ENCODE measurements at places on chromosomes 5 and 9. TPM values are rescaled to one million over a fixed set of nuclear protein-coding genes. Genes with fewer than 3 reads are reported as not detected.

- DNase-seq, result no peak
Measured at GRCh38 chr9:114388764-114389375, 1.1 kb upstream of the AKNA start.

GRCh38 chr9:114465906-114466900, 39.1 kb downstream of the WHRN start:
- no peak for DNase-seq

GRCh38 chr5:114238771-114239313, 123.0 kb upstream of the KCNN2 start:
- no peak for DNase-seq

DNA sequence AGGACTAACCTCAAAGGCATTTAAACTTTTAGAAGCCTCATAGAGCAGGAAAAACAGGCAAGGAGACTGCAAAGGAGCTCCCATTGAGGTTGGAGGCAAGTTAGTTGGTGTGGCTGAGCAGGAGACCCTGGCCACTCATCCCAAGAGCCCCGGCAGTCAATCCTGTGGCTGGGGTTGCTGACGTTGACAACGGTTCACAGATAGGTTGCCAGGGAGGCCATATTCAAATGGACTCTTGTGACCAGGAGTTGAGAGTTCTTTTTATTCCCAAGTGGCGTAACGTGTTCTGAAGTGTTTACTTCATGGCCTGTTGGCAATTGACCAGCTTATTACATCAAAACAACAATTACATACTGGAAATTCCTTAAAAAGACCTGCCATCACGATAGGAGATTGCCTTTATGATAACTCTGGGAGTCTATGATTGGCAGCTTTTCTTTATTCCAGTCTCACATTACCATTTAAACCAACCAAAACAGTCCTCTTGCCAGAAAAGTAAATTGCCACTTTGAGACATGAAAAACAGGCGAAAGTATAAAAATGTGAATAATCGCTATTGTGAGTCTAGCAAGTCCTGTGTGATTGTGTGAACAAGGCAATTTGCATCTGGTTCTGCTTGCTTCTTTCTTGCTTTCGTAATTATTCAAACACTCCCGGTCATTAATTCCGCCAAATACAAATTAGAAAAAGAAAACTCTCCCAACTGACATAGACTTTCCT, 394.9 kb downstream of the MED10 start:
- no peak for DNase-seq

GRCh38 chr5:145855763-145856267, 17.0 kb downstream of the GRXCR2 start:
- DNase-seq, result no peak

GRCh38 chr9:96505316-96505991, 55.5 kb downstream of the HABP4 start:
- peak; percentile 43 for DNase-seq

DNA sequence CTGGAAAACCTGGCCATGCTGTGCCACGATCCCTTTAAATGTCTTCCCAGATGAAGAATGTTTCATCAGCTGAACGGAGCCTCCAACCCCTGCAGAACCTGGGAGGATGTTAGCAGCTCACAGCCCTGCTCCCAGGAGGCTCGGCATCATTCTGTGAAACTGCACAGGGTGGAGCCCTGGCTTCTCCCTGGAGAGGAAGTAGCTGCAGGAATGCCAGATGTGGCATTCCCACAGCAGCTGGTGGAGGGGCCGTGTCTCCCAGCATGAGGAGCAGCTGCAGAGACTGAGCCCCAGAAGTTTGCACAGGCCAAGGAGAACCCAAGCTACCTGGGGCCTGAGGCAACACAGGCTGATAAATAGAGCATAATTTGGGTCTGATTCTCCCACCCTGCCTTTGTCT, 165.8 kb upstream of the MAP3K1 start:
- peak; percentile 8 for DNase-seq

- peak; percentile 42 for DNase-seq
Measured at GRCh38 chr9:91571036-91571435, 147.4 kb upstream of the NFIL3 start.

DNA sequence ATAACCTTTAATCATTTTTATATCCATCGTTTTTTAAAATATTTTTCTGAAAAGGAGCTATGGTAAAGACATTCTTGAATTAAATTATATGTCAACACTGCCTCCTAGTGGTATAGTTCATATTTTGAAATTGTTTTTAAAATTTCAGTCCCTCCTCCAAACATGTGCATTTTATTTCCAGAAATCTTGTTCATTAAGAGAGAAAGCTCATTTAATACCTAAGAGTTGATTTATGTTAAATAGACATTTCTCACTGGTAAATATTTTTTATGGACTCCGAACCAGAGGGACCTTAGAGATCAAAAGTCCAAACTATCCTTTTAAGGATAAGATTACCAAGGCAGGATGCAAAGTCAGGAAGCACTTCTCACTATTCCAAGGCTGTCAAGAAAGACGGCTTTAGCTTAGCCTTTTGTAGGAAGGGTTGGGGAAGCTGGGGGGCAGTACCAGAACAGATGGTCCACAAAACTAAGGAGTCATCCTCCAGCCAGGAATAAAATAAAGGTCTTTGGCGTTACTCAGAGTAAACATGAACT, 21.6 kb downstream of the BHMT start:
- peak; percentile 80 for DNase-seq

DNA sequence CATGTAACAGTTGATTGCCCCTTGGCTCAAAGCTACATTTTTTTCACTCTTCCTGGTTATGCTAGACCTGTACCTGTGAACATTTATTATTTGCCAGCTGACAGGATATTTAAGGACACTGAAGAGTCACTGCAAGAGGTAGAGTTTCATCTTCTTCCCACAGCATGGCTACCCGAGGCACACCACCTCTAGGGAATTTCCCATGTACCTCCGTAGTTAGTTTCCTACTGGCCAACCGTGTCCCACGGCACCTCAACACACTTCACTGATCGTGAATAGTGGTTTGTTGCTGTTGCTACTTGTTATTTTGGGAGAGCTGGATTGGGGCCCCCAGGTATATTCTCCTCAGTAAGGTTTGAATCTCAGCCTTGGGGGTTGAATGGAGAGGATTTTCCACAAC, 648.6 kb downstream of the SEMA5A start:
- DNase-seq, result no peak

GRCh38 chr9:117182046-117182445, 232.8 kb downstream of the ASTN2 start:
- DNase-seq, result no peak

Gene RIMOC1
- 30.9 TPM for total RNA-seq

Gene DRD1
- total RNA-seq, result 0.18 TPM

Gene FBP2
- not detected for total RNA-seq

Gene TNFSF8
- not detected for total RNA-seq

Gene ARID3C
- total RNA-seq, result 0.74 TPM

Gene PDE6A
- not detected for total RNA-seq

All from fibroblast of the aortic adventitia (primary cell).